Trophoblast cell (in vitro differentiated cells and primary cell): ENCODE measurements at places on chromosomes 16 and 17.
A peak's percentile ranks its signal among the peaks of the same experiment; 100 is the strongest.

DNA sequence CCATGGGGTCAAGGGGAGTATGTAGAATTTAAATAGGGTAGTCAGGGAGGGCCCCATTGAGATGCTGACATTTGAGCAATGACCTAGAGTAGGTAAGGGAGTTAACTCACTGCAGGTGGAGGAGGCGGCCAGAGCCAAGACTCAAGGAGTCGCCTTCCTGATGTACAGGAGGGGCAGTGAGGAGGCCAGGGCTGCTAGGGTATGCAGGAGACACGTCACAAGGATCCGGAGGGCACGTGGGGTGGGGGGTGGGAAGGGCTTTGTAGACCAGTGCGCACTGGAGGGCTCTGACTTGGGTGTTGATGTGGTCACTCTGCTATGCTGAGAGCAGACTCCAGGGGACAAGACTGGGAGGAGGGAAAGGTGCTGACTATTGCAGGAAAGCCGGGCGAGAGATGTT lies 37.5 kb downstream of the SPECC1 start:
- H3K4me1 ChIP-seq: no peaks in the 10 kb centered on the region
- H3K36me3 ChIP-seq: no peaks in the 10 kb centered on the region
- no peak for DNase-seq
- no peaks in the 10 kb centered on the region for H3K27me3 ChIP-seq
- H3K4me3 ChIP-seq: no peak overlapping the region

DNA sequence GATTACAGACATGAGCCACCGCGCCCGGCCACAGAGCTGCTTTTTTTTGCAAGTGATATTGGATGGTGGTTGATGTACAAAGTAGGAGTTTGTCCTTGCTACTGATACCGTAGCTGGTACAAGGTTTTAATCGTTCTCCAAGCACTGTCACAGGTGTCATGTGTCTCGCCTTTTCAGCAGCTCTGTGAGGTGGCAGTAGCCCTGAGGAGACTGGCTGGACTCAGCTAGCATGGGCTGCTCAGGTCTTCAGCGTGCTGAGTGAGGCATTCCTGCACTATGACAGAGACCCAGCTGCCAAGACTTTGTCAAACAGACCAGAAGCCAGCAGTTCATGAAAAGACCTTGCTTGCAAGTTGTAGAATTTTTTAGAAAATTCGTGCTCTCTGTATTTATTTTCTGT lies 7.2 kb downstream of the WWOX start:
- H3K27me3 ChIP-seq: no peaks in the 10 kb centered on the region
- no peak overlapping the region for H3K27ac ChIP-seq
- H3K4me1 ChIP-seq: no peaks in the 10 kb centered on the region

DNA sequence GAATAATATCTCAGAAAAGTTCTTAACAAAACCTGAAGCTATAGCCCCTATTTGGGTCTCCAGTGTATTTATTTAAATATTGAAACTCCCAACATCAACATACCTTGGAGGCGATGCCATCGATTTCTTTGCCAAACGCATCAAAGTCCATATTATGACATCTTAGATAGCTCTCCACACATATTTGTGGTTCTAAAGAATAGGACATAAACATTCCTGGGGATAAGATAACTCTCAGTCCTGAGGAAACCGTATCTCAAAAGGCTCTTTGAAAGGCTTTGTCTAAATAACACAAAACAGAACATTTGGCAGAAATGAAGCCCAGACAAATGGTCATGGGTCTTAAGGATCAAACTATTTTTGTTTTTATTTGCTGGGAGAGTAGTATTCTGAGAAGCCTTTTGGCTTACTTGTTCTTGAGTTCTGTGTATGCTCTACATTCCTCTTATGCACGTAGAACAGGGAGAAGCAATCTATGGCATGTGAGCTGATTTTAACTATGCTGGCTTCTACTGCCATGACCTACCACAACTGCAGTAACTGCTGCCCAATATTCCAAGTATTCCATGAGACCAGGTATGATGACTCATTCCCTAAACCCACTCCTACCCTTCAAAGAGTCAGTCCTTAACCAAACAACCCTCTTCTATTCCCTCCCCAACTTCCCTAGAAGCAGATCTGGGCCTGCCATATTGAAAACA lies 279.0 kb upstream of the ZFHX3 start:
- H3K27ac ChIP-seq: peak overlapping the region; percentile 37
- no peaks in the 10 kb centered on the region for H3K27me3 ChIP-seq
- no peak overlapping the region for H3K4me3 ChIP-seq
- DNase-seq: peak; percentile 52
- no peaks in the 10 kb centered on the region for H3K36me3 ChIP-seq

DNA sequence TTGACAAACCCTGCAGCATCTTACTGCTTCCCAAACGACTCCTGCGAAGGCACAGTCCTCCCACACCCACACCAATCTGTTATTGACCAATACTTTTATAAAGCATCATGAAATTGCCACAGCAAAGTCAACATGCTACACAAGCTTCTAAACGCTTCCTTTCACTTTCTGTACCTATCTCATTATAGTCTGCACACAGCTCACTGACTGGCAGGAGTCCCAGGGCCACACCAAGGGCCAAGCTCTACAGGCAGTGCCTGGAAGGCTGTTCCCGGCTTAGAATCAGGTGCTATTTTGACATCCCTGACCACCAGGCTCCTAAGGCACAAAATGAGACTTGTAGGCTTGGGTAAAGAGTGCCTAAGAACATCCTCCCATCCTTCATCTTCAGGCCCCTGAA lies 39.5 kb downstream of the USP7 start:
- H3K4me3 ChIP-seq: no peak overlapping the region
- DNase-seq: no peak
- H3K4me1 ChIP-seq: peaks cover 3% of the 10 kb centered on the region

DNA sequence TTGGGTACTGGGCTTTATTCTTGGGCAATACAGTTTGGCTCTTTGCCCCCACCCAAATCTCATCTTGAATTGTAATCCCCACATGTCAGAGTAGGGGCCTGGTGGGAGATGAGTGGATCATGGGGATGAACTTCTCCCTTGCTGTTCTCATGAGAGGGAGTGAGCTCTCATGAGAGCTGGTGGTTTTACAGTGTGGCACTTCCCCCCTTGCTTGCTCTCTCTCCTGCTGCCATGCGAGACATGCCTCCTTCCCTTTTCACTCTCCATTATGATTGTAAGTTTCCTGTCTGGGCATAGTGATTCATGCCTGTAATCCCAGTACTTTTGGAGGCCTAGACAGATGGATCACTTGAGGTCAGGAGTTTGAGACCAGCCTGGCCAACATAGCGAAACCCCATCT lies 18.1 kb upstream of the CNEP1R1 start:
- H3K4me1 ChIP-seq: no peaks in the 10 kb centered on the region
- H3K36me3 ChIP-seq: no peaks in the 10 kb centered on the region
- H3K4me3 ChIP-seq: no peak overlapping the region
- H3K27me3 ChIP-seq: no peaks in the 10 kb centered on the region
- no peak for DNase-seq

DNA sequence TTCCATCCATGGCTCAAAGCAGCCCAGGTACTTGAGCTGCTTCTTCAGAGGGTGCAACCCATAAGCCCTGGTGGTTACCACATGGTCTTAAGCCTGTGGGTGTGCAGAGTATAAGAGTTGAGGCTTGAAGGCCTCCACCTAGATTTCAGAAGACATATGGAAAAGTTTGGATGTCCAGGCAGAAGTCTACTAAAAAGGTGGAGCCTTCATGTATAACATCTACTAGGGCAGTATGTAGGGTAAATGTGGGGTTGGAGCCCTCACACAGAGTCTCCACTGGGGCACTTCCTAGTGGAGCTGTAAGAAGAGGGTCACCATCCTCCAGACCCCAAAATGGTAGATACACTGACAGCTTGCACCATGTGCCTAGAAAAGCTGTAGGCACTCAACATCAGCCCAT lies 120.9 kb downstream of the HS3ST3A1 start:
- H3K27ac ChIP-seq: no peak overlapping the region
- no peak for DNase-seq
- H3K36me3 ChIP-seq: no peaks in the 10 kb centered on the region
- no peaks in the 10 kb centered on the region for H3K27me3 ChIP-seq
- H3K4me1 ChIP-seq: peaks cover 4% of the 10 kb centered on the region

GRCh38 chr16:49471038-49471727 lies 97.6 kb downstream of the C16orf78 start:
- no peak overlapping the region for H3K27ac ChIP-seq
- no peaks in the 10 kb centered on the region for H3K4me1 ChIP-seq
- DNase-seq: no peak
- no peaks in the 10 kb centered on the region for H3K27me3 ChIP-seq
- H3K36me3 ChIP-seq: no peaks in the 10 kb centered on the region
- H3K4me3 ChIP-seq: no peak overlapping the region

DNA sequence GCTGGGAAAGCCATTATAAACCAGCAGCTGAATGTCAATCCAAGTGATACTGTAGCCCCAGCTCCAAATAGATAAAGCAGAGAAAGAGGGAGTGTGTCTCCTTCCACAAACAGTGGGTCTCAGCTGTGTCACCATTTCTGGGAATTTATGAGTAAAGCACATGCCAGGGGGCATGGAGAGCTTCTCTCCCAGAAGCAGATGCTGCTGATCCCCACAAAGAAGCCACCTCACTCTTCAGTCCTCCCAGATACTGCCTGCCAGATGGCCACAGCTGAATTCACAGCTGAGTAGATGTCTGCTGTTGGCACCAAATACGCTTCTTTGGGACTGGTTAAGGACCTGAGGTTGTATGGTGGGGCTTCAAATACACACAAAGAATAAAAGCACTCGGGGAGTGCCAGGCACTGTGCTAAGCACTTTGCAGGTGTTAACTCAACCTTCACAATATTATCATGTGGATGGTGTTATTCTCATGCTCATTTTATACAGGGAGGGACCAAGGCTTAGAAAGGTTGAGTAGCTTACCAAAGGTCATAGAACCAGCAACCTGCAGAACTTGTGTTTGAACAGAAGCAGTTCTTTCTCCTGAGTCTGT lies 298.3 kb downstream of the CDH11 start:
- no peaks in the 10 kb centered on the region for H3K36me3 ChIP-seq
- DNase-seq: no peak
- no peak overlapping the region for H3K4me3 ChIP-seq
- H3K27me3 ChIP-seq: no peaks in the 10 kb centered on the region

- no peaks in the 10 kb centered on the region for H3K27me3 ChIP-seq
- H3K36me3 ChIP-seq: peaks cover 65% of the 10 kb centered on the region
- DNase-seq: no peak
- H3K27ac ChIP-seq: no peak overlapping the region
Measured at GRCh38 chr17:29573871-29574731, 5.6 kb downstream of the TP53I13 start.

- no peaks in the 10 kb centered on the region for H3K4me1 ChIP-seq
- no peak for DNase-seq
- no peaks in the 10 kb centered on the region for H3K27me3 ChIP-seq
- H3K27ac ChIP-seq: no peak overlapping the region
- H3K36me3 ChIP-seq: peaks cover 18% of the 10 kb centered on the region
Measured at GRCh38 chr17:42342242-42343008, 45.8 kb downstream of the STAT3 start.

DNA sequence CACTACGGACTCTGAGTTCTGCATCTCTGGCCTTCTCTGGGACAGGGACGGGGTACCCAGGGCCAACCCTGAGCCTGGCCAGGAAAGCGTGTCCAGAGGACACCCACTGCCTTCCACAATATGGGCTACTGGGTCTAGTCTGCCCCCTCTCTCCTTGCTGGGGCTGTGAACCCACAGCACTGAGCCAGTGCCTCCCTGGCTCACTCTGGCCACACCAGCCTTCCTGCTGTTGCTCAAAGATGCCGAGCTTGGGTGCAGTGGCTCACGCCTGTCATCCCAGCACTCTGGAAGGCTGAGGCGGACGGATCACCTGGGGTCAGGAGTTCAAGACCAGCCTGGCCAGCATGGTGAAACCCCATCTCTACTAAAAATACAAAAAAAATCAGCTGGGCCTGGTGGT lies 24.8 kb downstream of the PITPNM3 start:
- H3K4me1 ChIP-seq: no peaks in the 10 kb centered on the region
- H3K36me3 ChIP-seq: no peaks in the 10 kb centered on the region
- H3K27ac ChIP-seq: no peak overlapping the region
- DNase-seq: no peak

GRCh38 chr17:9522074-9522473 lies 53.5 kb downstream of the STX8 start:
- peaks cover 2% of the 10 kb centered on the region for H3K4me1 ChIP-seq
- H3K36me3 ChIP-seq: no peaks in the 10 kb centered on the region
- no peaks in the 10 kb centered on the region for H3K27me3 ChIP-seq
- H3K27ac ChIP-seq: no peak overlapping the region
- peak; percentile 72 for DNase-seq

DNA sequence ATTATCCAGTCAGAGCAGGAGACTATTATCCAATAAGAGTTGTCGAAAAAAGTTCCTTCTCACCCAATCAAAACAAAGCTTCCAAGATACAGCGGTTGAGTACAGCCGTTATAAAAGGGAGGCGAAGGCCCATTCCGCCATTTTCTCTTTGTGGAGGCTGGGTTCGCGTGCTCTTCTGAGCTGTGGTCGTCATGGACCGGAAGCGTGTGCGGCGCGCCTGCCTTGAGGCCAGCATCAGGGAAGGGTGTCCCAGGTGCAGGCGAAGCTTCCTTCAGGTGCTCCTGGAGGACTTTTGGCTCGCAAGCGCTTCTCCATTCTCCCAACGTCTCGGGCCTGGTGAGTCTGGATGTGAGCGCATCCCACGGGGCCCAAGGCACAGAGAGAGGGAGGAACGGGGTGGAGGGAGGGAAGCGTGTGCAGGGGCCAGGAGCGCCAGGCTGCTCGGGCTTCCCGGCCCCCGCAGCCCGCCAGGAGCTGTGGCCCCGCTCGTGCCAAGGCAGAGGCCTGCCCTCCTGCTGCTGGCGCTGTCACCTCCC lies 99.2 kb downstream of the GOSR1 start:
- no peak for DNase-seq
- H3K4me1 ChIP-seq: peaks cover 5% of the 10 kb centered on the region
- H3K27ac ChIP-seq: no peak overlapping the region
- H3K36me3 ChIP-seq: no peaks in the 10 kb centered on the region
- no peaks in the 10 kb centered on the region for H3K27me3 ChIP-seq

GRCh38 chr16:426906-427249 lies 1.4 kb downstream of the RAB11FIP3 start:
- DNase-seq: no peak
- H3K27ac ChIP-seq: no peak overlapping the region
- peak overlapping the region; percentile 25 for H3K4me3 ChIP-seq
- peaks cover 17% of the 10 kb centered on the region for H3K27me3 ChIP-seq
- peaks cover 2% of the 10 kb centered on the region for H3K36me3 ChIP-seq

- H3K27ac ChIP-seq: no peak overlapping the region
- H3K36me3 ChIP-seq: no peaks in the 10 kb centered on the region
- H3K27me3 ChIP-seq: no peaks in the 10 kb centered on the region
- no peak for DNase-seq
Measured at GRCh38 chr16:53542283-53542682, 39.3 kb upstream of the AKTIP start.
